Adrenal gland (tissue), 19 donors: ENCODE measurements at places on chromosomes 7 and 10. TPM values are rescaled to one million over a fixed set of nuclear protein-coding genes. Genes with fewer than 3 reads are reported as not detected.

GRCh38 chr10:85430991-85431390, 935.6 kb downstream of the GRID1 start:
- H3K27me3 ChIP-seq = no peaks in the 10 kb centered on the region
- no peaks in the 10 kb centered on the region for H3K36me3 ChIP-seq
- H3K4me1 ChIP-seq = no peaks in the 10 kb centered on the region
- no peak for DNase-seq
- no peak overlapping the region for H3K4me3 ChIP-seq

DNA sequence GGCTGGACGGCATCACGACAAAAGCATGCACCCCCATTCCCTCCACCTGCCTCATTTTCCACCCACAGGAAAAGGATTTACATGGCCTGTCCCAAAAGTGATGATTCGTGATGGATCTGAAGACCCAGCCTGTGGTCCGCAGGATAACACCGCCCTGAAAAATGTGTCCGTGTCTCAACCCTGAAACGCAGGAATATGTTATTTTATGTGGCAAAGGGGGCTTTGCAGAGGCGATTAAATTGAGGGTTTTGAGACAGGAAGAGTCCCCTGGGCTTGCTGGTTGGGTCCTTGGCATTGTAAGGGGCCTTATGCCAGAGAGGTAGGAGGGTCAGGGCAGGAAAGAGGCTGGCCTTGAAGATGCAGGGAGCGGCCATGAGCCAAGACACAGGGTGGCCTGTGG, 80.2 kb upstream of the PPP2R2D start:
- no peaks in the 10 kb centered on the region for H3K36me3 ChIP-seq
- no peak overlapping the region for H3K4me3 ChIP-seq
- peaks cover 7% of the 10 kb centered on the region for H3K27me3 ChIP-seq

GRCh38 chr10:128498378-128498730, 372.1 kb upstream of the MKI67 start:
- H3K36me3 ChIP-seq = no peaks in the 10 kb centered on the region
- H3K27ac ChIP-seq = no peak overlapping the region
- no peak for DNase-seq
- no peak overlapping the region for H3K4me3 ChIP-seq
- no peaks in the 10 kb centered on the region for H3K4me1 ChIP-seq

DNA sequence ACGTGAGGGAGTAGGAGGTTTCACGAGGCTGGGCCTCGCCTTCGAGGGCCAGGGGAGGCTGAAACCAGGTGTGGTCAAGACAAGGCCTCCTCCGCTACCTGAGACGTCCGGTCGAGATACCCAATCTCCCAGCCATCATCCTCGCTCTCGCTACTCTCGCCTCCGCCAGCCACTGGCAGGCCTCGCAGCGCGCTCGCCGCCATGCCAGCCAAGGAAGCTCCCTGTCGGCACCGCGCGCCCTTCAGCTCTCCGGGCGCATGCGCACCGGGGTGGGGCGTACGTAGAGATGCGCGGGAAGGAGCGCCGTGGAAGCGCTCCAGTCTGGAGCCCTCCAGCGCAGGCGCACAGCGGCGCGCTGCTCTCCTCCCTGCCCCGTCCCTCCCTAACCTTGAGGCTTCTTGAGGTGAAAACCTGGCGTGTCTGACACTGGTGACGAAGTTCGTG, at the start of gene ASZ1:
Gene ASZ1, minus strand, starts transcription at position 236 of the 444 bp plus-strand sequence. Its CDS starts 33 bp downstream, at position 203.
- H3K4me1 ChIP-seq = no peaks in the 10 kb centered on the region
- DNase-seq = no peak
- no peak within 1 kb of the TSS for H3K4me3 ChIP-seq
- H3K27ac ChIP-seq = no peak within 1 kb of the TSS

DNA sequence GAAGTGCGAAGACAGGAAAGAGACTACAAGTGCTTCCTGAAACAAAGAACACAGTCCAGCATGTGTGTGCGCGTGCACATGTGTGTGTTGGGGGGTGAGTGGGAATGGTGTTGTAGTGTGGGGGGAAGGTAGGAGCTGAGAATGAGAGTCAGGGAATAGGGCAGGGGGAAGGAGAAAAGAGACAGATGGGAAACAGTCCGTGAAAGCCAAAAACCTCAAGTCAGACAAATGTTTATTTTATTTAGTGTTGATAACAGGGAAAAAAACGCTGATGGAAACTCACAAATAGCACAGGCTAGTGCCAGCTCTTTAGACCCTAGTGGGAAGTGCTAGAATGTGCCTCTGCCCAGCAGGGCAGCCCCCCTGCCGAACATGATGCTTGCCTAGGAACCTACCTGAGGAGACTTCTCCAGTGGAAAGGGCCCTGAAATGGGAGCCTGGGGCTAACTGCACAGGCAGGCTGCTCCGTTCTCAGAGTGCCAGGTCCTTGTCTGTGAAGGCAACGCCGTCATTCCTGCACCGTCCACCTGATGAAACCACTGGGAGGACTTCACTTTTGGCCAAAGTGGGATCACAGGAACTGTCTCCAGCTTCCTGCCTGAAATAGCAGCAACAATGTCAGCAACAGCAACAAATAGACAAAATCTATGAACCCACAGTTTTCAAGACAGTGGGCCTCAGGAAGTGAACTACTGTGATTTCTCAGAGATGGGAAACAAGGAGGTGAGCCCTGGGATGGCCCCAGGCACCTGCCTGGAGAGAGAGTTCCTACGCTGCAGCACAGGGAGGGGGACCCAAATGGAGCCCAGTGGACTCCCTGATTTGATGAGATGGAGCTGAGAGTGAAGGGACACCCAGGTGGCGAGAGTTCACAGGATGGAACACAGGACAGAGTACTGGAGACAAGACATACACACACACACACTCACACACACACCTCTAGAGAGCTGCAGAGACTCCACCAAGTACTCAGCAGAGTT, 379.7 kb downstream of the RPS24 start:
- no peaks in the 10 kb centered on the region for H3K4me1 ChIP-seq
- no peak overlapping the region for H3K27ac ChIP-seq
- no peak overlapping the region for H3K4me3 ChIP-seq
- no peaks in the 10 kb centered on the region for H3K36me3 ChIP-seq
- no peaks in the 10 kb centered on the region for H3K27me3 ChIP-seq
- DNase-seq = no peak

GRCh38 chr7:3951316-3952055, 650.4 kb downstream of the SDK1 start:
- H3K36me3 ChIP-seq = no peaks in the 10 kb centered on the region
- no peak for DNase-seq
- no peak overlapping the region for H3K27ac ChIP-seq

GRCh38 chr7:47239931-47240421, 341.9 kb downstream of the TNS3 start:
- H3K4me3 ChIP-seq = no peak overlapping the region
- no peaks in the 10 kb centered on the region for H3K36me3 ChIP-seq

GRCh38 chr10:92832998-92833650, 15.2 kb upstream of the EXOC6 start:
- H3K4me3 ChIP-seq = no peak overlapping the region
- no peak overlapping the region for H3K27ac ChIP-seq
- H3K36me3 ChIP-seq = no peaks in the 10 kb centered on the region
- peaks cover 24% of the 10 kb centered on the region for H3K4me1 ChIP-seq

GRCh38 chr10:125006921-125007426, 65.1 kb downstream of the ZRANB1 start:
- H3K4me1 ChIP-seq = peaks cover 44% of the 10 kb centered on the region
- H3K27ac ChIP-seq = peak overlapping the region; percentile 7
- no peak for DNase-seq

GRCh38 chr10:102583435-102584417, 60.6 kb upstream of the TRIM8 start:
- peak; percentile 94 for DNase-seq
- H3K27ac ChIP-seq = peak overlapping the region; percentile 10
- no peaks in the 10 kb centered on the region for H3K27me3 ChIP-seq
- H3K36me3 ChIP-seq = no peaks in the 10 kb centered on the region

DNA sequence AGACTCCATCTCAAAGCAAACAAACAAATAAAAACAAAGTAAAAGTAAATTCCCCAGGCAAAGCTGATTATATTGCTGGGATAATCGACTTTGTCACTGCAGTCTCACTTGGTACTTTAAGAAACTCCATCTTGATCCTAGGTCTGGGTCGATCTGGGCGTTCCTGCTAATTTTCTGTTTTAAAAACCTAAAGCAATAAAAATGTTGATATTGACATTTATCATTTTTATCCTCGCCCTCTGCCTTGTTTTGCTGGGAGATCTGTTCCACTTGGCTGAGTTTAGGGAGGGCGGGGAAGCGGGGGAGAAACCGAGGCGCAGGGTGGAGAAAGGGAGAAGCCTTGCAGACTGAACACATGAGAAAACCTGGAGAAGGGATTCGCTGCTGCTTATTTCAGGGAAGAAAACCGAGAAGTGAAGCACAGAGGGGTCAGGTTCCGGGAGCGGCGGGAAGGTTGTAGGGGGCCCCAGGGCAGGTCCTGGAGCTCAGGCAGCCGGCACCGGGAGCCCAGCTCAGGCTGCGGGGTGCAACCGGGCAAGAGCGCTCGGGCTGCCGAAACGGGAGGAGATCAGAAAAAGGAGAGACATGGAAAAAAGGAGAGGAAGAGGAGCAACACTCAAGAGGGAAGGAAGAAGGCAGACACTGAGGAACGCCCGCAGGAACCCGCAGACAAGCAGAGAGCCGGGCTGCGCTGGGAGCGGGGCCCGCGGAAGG, 27.3 kb upstream of the KMT2C start:
- no peaks in the 10 kb centered on the region for H3K27me3 ChIP-seq
- no peak for DNase-seq
- H3K27ac ChIP-seq = peak overlapping the region; percentile 88
- no peaks in the 10 kb centered on the region for H3K36me3 ChIP-seq

DNA sequence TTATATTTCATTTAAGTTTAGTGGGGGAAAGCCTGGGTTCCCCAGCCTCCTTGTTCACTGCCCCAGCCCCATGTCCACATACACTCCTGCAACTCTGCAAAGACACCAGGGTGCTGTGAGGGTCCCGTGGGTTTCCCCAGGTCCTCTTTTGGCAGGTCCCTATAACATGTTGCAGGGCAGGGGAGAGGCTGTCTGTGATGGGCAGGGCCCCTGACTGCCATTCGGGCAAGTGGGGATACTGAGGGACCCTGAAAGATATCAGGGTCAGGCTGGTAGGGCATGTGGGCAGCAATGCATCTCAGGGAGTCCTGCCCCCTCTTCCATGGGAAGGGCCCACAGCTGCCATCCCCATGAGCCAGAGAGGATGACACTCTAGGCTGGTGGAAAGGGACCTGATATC, 28.4 kb downstream of the RASGEF1A start:
- DNase-seq = peak; percentile 0
- no peaks in the 10 kb centered on the region for H3K4me1 ChIP-seq
- H3K4me3 ChIP-seq = no peak overlapping the region
- H3K36me3 ChIP-seq = no peaks in the 10 kb centered on the region

GRCh38 chr10:4813496-4813895, 12.5 kb upstream of the AKR1E2 start:
- H3K4me1 ChIP-seq = no peaks in the 10 kb centered on the region
- no peak for DNase-seq

DNA sequence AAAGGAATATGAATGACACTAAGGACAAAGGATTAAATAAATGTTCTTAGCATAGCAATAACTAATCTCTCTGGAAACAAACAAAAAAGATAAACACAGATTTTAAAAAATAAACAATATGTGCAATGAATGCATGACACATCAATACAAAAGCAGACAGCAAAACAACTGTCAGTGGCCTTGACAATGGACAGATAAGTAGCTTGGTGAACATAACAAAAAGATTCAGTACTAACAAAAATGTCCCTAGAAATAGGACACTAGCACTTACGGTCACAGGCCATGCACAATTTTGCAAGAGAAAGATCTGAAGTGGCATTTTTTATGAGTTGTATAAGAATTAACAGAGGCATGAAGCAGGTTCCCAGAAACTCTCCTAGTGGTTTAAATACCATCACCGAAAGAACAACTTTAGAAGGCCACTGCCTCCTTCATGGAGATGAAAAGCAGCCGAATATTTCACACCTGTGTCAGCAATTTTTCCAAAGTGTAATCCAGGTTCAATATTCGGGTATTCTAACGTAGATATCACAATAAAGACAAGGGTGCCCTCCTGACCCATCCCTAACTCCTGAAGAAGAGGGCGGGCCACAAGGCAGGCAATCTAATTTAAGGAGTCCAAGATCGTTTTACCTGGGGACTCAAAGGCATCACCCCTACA, 231.3 kb upstream of the MKLN1 start:
- no peaks in the 10 kb centered on the region for H3K27me3 ChIP-seq
- no peaks in the 10 kb centered on the region for H3K36me3 ChIP-seq
- peaks cover 84% of the 10 kb centered on the region for H3K4me1 ChIP-seq
- H3K27ac ChIP-seq = peak overlapping the region; percentile 15

DNA sequence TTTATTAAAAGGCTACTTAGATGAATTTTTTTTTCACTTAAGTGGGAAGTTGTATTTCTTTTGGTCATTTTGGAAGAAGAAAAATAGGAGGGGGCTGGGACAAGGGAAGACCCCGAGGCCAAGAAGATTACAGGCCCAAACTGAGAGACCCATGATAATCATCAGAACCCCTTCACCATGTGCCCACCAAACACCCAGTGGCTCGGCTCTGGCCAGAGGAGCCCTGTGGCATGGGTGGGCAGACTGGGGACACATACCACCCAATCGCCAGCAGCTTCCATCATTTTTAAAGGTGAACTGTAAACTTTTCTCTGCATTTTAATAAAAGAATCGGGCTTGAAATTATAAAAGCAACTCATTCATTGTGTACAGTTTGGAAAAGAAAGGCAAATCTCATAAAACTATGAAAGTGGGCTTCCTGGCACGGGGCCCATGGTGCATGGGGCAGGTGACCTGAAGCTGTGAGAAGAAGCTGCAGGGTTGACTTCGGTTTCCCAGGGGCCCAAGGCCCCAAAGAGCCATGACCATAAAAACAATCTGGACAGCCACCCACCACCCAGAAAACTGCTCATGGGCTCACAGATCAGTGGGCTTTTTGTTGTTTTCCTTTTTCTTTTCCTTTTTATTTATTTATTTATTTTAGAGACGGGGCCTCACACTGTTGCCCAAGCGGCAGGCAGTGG, 29.4 kb upstream of the RET start:
- no peaks in the 10 kb centered on the region for H3K4me1 ChIP-seq
- H3K4me3 ChIP-seq = no peak overlapping the region
- no peaks in the 10 kb centered on the region for H3K27me3 ChIP-seq
- peak; percentile 1 for DNase-seq

The AMPH gene
- total RNA-seq = 1.1 TPM

The COBL gene
- total RNA-seq = 0.71 TPM
